Memory B cell (primary cell): ENCODE measurements at places on chromosomes 5 and 9.

DNA sequence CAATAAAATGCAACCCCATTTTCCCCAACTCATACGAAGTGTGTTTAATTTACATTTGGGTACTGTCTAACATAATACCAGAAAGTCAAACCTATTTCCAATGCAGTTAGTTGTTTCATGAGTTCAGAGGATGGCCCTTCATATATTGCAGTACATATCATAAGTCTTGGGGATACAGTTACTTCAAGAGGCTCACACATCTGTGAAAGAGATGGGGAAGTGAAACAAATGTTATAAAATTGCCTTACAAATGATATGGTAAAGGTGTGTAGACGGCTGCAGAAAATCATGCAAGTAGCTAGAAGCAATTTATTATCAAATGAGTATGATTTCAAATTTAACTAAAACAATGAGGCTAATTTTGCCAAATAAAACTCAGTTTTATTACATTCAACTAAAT is 219.0 kb upstream of the CDH12 start:
- no peak for DNase-seq

DNA sequence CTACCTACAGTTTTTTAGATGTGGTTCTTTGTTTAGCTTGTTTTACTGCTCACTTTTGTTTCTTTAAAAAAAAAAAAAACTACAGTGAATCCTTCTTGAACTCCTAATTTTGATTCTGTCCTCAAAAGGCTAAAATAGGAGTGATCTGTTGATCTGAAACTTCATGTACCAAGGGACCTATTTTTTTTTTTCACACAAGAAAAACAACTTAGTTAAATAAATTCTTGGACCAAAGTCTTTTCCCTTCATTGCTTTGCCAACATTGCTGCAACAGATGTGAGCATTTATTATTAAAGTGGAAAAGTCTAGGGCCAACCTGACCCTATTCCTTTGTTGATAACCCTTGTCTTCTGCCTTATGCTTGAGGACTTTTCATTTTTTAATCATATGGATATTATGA is 236.8 kb downstream of the ARHGEF28 start:
- DNase-seq: no peak

DNA sequence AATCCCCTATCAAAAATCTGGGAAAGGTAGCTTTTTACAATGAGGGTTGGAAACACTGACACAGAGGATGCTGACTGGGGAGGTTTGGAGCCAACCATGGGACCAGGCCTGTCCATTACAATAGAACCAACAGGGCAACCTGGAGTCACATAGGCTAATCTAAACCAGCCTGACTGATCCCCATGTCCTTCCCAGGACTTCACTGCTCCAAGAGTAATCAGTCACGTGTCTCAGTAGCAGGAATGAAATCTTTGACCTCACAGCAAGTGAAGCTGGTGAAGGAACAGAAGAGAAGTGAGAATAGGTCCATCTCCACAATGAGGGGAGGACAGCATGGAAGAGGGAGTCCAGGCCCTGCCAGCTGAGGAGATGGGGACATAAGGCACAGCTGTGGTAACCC is 16.0 kb upstream of the GLRX start:
- DNase-seq: no peak

DNA sequence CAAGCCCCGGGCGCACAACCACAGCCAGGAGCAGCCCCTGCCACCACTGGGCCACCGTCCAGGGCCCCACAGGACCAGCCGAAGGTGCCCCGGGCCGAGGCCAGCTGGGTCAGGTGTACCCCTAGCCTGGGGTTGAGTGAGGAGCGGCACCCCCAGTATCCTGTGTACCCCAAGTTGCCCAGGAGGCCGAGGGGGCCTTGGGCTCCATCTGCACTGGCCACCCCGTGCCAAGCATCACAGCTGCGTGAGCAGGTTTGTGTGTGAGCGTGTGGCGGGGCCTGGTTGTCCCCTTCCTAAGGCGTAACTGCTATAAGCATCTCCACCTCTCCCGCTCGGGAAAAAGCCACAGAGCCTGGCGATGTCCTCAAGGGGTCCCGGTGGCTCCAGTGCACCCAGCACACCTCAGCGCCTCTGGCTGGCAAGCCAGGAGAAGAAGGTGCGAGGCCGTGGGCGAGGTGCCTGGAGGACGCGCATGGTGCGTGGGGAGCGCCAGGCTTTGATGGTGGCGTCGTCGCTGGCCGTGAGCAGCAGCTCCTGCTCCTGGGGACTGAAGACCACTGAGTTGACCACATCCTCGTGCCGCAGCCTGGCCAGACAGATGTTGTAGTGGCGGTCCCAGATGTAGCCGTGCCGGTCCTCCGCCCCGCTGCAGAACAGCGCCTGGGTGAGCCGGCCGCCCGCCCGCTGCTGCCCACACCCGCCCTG is 3.9 kb downstream of the FBXW5 start:
- DNase-seq: no peak

- DNase-seq: no peak
Measured at GRCh38 chr5:159581502-159582249, 251.4 kb upstream of the IL12B start.

DNA sequence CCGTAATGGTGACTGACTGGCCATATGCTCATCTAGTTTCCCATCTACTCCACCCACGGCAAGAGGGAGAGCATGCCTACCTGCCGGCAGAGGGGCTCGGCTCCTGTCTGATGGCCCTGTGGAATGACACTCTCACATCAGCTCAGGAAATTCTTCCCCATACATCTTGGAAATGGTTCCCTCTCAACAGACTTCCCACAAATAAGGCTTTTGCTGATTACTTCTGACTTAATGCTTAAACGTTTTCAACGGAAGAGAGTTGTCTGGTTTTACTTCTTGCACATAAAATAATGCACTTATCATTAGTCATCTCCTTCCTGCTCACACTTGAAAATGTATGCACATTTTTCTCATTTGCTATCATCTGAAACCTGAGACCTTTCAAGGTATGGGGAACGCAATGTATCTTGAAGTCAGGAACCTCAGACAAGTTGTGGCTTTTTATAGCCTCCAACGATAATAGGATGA is 129.5 kb downstream of the TTLL11 start:
- DNase-seq: no peak

- no peak for DNase-seq
Measured at GRCh38 chr9:126620478-126620877, 6.8 kb downstream of the LMX1B start.

DNA sequence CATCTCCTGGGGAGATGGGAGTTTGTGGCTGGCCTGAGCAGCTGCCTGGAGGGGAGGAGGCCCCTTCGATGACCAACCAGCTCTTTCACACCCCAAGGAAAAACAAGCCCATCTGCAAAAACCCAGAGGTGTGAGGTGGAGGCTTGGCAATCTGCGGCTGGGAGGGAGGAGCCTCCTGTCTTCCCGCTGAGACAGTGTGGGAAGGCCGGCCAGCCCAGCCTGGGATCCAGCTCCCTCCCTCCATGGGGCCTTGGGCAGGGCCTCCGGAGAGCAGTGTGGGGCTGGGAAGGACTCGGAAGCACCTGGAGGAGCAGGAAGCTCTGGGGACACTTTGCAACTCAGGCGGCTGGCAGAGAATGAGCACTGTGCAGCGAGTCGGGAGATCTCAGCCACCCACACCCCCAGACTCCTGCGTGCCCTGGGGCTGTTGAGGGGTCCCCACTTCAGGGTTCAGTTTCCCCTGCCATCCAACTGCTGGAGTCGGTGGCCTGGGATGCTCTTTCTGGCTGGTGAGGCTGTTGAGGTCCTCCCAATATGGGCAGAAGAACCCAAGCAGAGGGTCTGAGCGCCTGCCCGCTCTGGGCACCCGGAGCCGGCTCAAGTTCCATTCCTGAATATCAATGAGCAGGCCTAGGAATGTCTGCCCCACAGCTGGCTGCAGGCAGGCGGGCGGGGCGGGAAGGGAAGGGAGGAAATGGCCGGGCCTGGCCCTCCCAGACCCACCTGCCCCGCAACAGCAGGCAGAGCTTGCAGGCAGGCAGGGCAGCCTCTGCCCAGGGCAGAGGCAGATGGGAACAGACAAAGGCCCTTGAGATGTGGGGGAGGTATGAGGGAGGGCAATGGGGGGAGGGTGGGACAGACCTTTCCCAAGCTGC is 101.1 kb downstream of the FGF18 start:
- no peak for DNase-seq

GRCh38 chr9:99819123-99819855 is 2.4 kb upstream of the NR4A3 start:
- peak; percentile 97 for DNase-seq

GRCh38 chr9:115127191-115127817 is 9.3 kb upstream of the TNC start:
- DNase-seq: no peak

DNA sequence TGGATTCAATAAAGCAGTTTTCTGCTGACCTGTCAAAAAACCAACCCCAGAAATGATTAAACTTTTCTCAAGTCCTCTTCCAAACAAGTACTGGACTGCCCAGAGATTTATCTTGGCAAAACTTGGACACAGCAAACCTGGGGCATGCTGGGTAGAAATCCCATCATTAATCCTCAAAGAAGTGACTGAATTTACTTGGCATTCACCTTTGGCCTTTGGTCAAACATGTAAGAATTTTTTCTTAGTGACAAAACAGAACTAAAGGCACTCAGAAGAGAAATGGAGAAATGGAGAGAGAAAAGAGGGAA is 248.6 kb upstream of the NREP start:
- DNase-seq: no peak

DNA sequence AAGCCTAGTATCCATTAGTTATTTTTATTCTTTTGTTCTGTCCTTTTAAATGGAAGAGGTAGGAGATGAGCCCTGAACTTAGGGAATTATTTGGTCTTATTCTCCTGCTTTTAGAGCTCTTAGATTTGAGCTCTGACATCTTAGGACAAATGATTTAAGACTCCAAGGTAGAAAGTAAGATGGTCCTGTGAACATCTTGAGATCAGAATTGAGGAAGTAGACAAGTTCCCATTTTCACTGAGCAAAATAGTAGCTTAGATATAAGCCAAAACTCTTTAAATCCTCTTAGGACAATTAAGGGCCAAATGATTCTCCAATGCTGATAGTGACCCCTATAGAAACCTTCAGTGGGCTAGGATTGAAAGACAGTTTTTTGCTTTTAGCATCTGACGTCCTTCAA is 53.0 kb upstream of the RUSC2 start:
- no peak for DNase-seq

DNA sequence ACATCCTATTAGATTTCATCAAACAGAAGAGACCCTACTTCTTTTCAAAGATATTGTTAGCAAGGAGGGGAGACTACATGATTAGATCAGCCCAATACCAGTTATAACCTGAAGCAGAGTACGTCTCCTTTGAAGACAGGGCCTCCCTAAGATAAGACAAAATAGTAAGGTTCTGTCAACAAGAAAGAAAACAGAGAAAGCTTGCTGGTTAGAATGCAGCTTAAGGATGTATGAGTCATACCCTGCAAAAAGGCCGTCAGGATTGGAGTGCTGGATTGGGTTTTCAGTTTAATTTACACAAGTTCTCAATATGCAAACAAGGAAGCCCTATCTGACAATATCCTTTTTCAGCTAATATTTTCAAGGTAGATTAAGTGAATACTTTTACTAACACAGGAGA is 1581.2 kb upstream of the WWC1 start:
- no peak for DNase-seq

DNA sequence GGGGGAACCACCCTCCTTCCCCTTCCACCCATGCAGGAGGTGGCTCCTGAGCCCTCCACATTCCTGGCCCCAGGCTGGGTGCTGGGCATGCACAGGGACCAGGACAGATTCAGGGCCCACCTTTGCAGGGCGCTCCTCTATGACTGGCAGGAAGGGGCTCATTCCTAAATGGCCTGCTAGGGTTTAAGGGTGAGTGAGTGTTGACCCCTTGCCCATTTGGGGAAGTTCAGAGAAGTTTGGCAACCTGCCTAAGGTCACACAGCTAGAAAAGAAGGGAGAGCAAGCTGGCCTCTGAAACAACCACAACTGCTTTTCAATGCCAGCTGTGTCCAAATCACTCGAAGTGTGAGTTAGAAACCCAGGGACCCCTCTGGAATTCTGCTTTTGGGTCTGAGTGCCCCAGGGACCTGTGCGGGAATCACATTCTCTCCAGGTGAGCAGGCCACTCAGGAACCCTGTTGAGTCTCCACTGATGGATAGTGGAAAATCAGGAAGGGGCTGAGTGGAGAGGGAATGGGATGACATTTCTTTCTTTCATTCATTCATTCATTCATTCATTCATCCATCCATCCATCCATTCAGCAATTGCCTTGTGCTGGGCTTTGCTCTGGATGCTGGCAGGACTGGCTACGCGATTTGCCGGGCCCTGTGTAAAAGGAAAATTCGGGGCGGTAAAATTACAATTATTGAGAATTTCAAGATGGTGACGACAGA is 191.9 kb downstream of the C9orf50 start:
- no peak for DNase-seq
